Astrocyte (in vitro differentiated cells and primary cell): ENCODE measurements at places on chromosomes 7 and 10. TPM values are rescaled to one million over a fixed set of nuclear protein-coding genes. Genes with fewer than 3 reads are reported as not detected.

- peak; percentile 24 for DNase-seq
These were observed 177.9 kb downstream of the RPS24 start for GRCh38 chr10:78211561-78212051.

GRCh38 chr10:120979435-120980278, 128.5 kb downstream of the WDR11 start:
- DNase-seq, result no peak

DNA sequence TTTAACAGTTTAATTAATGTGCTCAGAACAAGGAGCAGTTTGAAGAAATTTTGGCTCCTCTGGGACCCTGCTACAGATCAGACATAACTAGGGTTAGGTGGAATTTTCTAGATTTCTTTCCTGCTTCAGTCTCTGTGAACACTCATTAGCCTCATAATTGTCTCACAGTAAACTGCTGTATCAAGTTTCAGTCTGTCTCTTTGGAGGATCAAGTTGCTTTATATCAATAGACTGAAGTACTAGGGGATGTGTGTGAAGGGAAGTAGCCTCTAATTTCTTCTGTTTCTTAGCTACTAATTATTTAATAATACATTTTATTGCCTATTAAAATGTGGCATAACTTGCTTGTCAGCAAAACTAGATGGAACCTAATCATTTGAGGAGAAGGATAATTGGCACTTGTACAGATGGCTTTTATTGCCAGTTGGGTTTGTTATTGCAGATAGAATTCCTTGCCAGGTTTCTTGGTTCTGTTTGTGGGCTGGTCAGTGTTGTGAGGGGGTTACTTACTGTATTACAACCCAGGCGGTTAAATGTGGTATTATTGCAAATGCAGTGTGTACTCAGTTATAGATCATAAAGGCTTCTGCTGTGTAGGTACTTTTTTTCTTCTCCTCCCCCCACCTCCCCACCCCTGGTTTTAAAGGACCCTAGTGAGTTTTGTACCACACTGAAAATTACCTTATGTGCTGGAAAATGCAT, 758.0 kb downstream of the AUTS2 start:
- no peak for DNase-seq

GRCh38 chr7:28661826-28662595, 249.7 kb downstream of the CREB5 start:
- DNase-seq, result no peak

DNA sequence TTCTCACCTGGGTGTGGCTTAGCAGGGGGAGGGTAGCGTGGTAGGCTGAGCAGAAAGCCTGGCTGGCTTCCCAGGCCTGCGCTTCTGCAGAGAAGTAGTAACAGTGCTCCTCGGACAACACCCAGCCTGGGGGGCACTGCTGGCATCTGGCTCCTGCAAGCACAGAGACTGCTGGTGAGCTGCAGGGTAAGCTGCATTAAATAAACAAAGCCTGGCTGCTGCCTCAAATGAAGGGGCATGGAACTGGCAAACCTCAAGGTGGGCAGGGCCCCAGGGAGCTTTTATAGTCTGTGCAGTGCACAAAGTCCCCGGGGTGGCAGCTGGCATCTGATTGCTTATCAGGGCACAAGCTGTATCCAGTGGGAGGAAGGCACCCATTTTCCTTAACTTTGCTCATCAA, 3.9 kb downstream of the KLRG2 start:
- DNase-seq, result no peak

DNA sequence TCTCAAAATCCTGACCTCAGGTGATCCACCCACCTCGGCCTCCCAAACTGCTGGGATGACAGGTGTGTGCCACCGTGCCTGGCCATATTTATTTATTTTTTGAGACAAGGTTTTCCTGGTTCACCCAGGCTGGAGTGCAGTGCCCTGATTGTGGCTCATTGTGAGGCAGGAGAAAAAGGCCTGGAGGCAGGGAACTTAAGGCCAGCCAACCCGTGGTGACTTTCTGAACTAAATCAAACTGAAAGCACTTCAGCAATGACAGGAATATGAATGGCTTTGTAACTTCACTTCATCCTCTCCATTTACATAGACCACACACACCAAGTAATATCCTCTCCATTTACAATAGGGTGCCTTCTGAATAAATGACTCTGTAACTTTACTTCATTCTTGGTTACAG, 124.4 kb downstream of the CCDC3 start:
- no peak for DNase-seq

HOXA4 gene
- total RNA-seq, result not detected in 2 replicates

CTAGE4 gene
- total RNA-seq, result 0.99 and 1.4 TPM in 2 replicates

FAM25A gene
- not detected in 2 replicates for total RNA-seq

ZNF25 gene
- total RNA-seq, result 4.8 and 5.3 TPM in 2 replicates
